ENCODE measurements at places on chromosomes 3 and 15. TPM values are rescaled to one million over a fixed set of nuclear protein-coding genes. Genes with fewer than 3 reads are reported as not detected.

DNA sequence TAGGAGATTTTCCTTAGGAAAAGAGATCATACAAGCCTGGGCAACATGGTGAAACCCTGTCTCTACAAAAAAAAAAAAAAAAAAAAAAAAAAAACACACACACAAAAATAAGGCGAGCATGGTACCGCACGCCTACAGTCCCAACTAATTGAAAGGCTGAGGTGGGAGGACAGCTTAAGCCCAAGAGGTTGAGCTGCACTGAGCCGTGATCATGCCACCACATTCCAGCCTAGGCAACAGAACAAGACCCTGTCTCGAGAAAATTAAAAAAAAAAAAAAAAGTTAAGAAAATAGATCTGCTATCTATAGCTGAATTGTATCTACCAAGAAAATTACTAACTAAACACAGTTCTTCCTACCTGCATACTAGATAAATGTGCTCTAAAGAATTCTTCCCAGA lies 7.1 kb downstream of the MSL2 start:
- no peak for DNase-seq

DNA sequence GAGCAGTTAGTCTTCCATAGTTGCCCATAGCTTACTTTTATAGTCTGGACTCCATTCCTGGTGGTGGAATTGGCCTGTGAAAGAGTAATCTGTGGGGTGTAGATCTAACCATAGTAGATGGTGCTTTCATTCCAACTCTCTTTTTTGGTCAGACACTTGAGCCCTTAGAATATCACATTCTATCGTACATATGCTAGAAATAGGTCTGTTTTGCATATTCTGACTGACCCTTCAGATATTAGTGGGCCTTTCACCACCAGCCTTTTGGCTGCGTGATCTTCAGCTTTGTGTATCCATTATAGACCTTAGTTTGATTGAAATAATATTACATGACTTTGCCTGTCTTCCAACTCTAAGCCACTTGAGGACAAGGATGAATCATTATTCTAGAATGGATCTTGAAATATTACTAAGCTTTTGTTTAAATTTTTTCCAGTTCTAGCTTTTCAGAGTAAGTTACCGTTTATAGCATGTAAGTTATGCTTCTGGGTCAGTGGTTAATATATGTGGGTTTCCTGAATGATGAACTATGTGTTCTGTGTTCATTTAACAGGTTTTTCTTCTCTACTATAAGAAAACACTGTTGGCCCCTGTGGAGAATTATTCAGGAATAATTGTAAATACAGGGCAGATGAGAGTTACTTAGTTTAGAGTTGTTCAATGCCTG lies 8.7 kb downstream of the RAB7A start:
- DNase-seq: no peak

GRCh38 chr15:64574301-64575017 lies 114.1 kb downstream of the ZNF609 start:
- no peak for DNase-seq

DNA sequence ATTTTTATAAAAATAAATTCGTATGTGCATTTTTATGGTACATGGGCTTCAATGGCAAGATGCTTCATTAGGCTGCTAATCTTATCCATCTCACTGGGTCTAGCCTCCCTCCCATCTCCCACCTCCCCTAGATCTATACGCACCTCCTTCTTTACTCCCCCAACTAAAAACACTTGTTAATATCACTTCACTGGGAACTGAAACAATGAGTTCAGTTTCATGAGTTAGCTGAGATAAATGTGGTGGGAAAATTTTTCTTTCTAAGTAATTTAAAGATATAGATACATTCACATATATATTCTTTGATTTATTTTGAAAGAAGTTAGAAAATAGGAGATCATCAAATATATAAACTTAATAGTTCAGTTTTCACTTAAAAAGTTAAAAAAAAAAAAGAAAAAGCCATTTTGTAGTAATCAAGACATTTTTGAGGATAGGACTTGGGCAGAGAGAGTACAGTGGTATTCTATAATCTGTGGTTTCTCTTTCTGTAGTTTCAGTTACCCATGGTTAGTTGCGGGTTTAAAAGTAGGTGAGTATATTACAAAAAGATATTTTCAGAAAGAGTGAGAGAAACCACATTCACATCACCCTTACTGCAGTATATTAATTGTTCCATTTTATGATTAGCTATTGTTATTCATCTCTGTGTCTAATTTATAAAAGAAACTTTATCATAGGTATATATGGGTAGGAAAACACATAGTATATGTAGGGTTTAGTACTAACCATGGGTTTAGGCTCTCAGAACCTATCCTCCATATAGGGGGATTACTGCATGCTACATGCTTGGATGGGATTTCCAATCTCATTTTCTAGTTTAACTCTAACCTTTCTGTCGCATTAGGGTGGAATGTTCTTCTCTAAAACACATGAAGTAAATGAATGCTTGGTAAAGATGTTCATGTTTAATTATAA lies 316.0 kb upstream of the CBLB start:
- no peak for DNase-seq

GRCh38 chr3:4356546-4357410 lies 53.6 kb downstream of the SETMAR start:
- no peak for DNase-seq

DNA sequence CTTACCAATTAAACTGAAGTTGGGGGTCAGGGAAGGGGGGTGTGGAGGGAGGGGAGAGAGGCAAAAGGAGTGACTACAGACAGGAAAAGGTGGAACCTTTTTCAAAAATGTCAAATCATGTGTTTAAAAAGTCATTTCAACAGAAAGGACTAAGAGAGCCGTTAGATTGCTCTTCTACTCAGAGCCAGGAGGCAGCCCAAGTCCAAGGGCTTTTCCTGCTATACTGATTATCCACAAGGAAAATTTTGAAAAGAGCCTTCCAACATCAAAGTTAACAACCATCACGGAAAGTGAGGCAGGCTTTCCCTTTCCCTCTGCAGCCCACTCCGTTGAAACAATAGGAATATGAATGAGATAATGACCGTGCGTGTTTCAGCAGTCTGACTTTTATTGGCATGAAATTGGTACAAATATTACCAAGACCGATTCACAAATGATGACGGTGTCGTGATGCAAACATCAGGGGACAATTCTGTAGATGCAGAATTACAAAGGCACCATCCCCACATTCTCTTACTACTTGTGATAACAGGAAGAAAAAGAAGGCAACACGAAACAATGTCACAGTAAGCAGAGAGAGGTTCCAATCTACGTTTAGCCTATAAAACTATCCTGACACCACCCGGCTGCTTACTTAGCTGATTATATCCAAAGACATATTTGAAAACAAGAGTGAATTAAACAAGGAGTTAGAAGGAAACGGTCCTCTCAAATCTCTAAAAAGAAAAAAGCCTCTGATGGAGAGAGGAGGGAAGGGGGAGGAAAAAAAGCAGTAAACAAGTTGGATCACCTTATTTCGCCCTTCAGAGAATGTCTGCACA lies 453.7 kb downstream of the FOXP1 start:
- DNase-seq: no peak

- no peak for DNase-seq
These were observed 33.6 kb downstream of the RPL39L start for GRCh38 chr3:187105700-187106099.

DNA sequence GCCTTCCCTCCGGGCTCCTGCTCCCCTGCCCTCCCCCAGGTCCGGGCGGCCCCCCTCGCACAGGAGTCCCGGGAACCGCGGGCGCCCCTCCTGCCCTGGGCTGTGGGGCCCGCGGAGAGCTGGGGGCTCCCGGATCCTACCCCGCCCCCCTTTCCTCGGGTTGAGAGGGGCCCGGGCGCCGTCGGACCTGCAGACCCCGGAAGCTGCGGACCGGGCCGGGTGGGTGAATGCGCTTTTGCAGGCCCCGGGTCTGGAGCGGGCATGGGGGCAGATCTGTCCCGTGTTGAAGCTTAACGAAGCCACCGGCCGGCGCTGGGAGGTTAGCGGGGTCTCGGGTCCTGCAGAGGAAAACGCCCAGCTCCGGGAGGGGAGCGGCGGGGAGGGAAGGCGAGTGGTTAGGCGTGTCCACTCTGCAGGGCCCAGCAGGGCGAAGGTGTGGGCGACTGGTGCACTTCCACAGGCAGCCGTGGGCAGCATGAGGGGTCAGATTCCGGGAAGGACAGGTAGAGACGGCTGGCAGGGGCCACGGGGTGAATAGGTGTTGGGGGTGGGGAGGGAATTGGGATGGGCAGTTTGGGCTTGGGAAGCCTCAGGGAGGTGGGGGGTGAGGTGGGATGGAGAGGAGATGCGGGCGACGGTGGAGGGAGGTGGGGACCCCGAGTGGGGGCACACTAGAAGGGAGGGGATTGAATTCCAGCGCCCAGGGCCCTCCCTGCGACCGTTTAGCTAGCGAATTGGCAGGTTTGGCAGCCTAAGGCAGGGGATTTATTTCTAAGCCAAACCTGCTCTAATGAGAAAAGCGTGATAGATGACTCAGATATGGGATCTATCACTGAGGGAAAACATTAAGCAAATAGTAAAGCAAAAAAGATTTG lies 635 bp downstream of the CD276 start:
- DNase-seq: no peak

- DNase-seq: no peak
These were observed 299.3 kb upstream of the LYSMD4 start for GRCh38 chr15:100032358-100033085.

DNA sequence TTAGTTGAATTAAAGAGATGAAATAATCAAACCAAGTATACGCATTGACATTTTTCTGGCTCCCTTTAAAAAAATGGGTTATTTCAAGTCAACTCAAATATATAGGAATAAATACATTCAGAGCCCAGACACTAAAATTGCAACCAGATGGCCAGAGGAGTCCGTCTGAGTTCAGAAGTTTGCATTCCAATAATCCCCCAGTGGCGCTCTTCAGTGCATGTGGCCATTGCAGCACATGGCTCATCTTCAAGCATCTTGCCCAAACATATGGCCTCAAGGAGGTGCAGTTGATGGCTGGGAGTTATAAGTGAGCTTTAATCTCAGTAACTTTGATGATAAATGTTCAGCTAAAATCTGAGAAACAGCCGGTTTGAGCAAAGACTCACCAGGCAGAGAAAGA lies 295.8 kb upstream of the LRRN1 start:
- DNase-seq: no peak

DNA sequence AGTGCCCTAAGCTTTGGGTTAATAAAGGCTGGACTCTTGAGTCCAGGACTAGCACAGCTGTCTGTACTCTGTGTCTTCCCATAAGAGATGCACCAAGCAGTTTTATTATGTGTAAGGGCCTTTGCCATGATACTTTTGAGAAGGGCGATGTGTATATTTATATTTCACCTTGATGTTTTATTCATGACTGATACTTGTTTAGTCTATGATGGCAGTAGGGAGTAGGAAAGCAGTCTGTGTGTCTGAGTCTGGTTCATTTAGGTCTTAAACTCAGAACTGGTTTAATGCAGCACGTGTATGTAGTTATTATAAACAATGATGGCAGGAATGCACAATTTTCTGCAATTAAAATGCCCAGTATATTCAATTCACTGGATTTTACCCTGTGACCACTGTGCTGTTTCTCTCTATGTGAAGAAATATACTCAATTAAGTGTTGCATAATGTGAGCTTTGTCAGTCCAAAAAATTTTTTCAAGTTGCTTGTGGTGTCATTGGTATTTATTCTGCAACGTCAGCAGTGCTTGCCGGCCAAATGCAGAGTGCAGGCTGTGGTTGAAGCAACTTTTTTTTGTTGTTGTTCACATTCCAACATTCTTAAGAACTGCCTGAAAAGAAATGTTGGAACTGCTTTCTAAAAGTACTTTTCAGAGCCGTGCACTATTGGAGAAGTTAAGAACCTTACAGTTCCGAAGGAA lies 423.7 kb upstream of the SEMA6D start:
- peak; percentile 68 for DNase-seq

DNA sequence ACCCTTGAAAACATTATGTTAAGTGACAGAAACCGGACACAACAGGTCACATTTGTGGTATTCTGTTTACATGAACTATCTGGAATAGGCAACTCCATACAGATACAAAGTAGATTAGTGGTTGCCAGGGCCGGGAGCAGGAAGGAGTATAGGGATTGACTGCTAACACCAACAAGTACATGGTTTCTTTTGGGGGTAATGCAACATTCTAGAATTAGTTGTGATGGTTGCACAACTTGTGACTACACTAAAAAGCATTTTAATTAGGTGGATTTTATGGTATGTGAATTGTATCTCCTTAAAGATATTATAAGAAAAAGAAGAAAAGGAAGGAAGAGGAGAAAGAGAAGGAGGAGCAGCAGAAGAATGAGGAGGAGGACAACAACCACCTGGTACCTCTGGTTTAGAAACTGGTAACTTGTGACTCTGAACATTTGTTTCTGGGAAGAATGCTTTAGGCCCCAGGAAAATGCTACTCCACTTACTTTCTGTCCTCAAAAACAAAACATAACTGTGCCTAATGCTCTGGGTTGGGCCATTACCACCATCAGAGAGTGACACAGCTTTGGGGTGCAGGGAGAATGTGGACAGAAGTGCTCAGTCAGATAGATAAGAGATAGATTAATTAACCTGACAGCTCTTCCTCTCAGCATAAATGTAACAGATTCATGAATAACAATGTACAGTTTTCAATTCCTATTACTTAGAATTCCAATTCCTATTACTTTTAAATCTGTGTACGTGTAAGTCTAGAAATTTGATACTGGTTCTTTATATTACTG lies 20.3 kb downstream of the SETMAR start:
- no peak for DNase-seq

DNA sequence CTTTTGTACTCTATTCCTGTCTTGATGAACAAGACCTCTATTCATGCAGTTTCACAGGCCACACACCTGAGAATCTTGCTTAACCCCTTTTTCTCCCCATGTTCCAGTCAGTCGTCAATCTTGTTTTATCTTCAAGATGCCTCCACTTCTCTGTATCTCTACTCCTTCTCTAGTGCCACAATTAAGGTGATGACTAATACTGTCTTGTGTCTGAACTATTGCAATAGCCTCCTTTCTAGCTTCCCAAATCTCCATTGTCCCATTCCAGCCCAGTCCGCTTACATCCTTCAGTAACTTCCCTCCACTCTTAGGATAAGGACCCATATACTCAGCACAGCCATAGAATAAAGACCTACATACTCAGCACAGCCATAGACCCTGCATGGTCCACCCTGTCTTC lies 24.7 kb downstream of the CHST14 start:
- DNase-seq: no peak

- DNase-seq: no peak
These were observed 35.2 kb downstream of the OSTN start for GRCh38 chr3:191234216-191234615.

Gene NCK1
- total RNA-seq: 85.3 TPM

Gene PLA2G4E
- total RNA-seq: not detected

Gene STAB1
- 57.1 TPM for total RNA-seq

Gene CCDC191
- total RNA-seq: 9.7 TPM

Gene LRRIQ4
- total RNA-seq: 0.14 TPM

Gene SCAANT1
- not detected for total RNA-seq

Gene CNTN4
- 91.2 TPM for total RNA-seq

Gene TEX55
- not detected for total RNA-seq
